Left kidney (tissue), 8 donors: ENCODE measurements at places on chromosomes 5 and 9.

- DNase-seq, result no peak
Measured at GRCh38 chr9:78707481-78707991, 410.6 kb downstream of the PSAT1 start.

DNA sequence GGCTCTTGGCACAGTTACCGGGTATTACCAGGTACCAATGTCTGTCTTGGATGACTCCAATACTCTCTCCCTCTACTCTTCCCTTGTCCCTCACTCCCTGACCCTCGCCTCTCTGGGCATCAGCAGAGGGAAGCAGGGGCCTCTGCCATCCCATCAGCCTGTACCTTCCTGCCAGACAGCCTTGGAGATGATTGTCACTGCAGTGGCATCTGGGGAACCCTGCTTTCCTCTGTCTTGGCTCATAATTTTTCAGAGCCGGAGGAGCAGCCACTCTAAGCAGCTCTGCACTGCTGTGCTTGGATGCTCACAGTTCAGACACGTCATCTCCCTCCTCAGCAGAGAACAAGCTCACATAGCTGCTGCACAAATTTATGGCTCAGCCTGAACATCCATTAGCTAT is 274.1 kb downstream of the SMARCA2 start:
- peak; percentile 33 for DNase-seq

GRCh38 chr5:168443533-168443932 is 42.7 kb upstream of the RARS1 start:
- no peak for DNase-seq

DNA sequence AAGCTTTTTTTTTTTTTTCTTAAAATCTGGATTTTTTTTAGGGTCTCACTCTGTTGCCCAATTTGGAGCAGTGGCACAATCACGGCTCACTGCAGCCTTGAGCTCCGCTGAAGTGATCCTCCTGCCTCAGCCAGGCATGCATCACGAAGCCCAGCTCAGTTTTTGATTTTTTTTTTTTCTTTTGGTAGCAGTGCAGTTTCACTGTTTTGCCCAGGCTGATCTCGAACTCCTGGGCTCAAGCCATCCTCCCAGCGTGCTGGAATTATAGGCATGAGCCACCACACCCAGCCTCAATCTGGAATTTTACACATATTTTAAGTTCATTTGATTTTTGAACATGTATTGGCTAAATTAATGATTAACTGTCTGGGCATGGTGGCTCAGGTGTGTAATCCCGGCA is 36.3 kb downstream of the TRIO start:
- no peak for DNase-seq

DNA sequence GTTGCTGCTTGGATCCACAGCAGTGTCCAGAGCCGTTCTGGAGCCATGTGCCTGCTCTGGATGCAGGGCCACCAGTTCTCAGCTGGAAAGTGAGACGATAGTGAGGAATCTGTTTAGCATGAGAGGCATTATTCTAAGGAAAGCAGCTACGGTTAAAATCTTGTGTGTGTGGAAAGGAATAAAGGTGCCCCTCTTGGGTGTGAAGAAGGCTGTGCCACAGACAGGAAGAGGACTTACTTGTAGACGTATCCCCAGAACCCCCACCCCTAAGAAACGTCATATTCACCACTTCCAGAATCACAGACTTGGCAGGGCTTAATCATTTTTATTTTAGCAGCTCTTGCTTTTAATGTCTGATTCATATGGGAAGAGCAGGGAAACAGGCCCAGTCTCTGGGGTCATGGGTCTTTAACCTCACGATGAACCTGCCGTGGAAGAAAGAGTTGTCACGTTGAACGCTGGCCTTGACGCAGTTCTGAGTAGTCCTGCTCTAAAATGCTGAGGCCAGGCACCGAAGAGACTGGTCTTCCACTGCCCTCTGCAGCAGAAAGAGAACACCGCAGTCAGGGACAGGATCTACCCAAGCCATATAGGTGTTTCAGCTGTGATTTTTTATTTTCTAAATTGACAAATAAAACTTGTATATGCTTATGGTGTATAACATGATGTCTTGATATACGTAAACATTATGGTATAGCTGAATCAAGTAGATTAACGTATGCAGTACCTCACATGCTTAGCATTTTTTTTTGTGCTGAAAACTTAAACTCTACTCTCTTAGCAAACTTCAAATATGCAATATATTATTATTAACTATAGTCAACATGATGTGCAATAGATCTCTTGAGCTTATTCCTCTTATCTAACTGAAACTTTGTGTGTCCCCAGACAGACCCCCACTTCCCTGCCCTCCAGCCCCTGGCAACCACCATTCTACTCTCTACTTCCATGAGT is 38.8 kb downstream of the CARTPT start:
- DNase-seq, result peak; percentile 49

DNA sequence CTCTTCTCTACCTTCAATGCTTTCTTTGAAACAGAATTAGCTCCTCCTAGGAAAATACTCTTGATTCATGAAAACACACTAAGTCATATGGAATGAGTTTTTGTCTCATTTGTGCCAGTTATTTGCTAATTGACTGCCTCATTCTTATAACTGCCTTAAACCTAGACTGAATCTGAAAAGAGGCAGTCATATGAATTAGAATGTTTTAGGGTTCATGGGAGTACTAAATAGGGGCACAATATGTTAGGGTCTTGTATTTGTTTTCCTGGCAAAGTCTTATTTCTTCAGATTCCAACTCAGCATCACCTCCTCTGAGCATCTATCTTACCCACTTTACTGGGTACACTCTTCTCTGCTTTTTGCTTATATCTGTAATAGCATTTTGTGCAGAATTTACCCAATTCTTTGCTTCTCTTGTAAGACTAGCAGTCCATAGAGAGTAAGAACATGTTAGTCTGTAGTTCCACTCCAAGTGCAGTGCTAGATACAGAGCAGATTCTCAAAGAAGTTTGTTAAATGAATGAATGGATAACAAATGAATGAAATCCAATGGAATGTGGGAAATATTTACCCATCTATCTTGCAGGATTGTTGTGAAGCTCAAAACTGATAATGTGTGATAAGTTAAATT is 43.9 kb upstream of the ALDH1A1 start:
- DNase-seq, result no peak

DNA sequence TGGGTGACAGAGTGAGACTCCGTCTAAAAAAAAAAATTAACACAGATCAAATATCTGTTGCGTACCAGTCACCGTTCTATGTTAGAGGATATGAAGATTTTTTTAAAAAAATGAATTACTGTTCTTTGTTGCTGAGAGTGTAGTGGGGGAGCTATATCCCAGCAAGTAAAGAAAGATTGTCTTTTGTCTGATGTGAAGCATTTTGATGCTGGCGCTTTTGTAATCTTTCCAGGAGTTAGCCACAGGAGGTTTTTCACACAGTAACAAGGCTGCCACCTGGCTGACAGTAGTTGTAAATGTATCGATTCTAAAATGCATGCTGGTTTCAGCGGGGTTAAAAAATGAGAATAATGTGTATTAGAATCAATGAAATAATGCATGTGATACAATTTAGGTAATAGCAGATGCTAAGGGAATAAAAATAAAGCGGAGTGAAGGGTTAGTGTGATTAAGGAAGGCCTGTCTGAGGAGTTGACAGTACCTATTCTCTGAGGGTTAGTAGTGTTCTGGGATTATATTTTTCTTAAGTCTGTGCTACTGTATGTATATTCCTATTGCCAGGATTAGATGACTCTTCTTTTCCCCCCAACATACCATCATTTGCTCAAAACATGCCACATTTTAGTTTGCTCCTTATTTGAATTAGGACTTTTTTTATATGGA is 3.4 kb downstream of the LMNB1 start:
- peak; percentile 49 for DNase-seq

- DNase-seq, result no peak
Measured at GRCh38 chr5:174239718-174240117, 194.2 kb downstream of the NSG2 start.

GRCh38 chr5:38515092-38515491 is 41.4 kb downstream of the LIFR start:
- no peak for DNase-seq

- DNase-seq, result no peak
Measured at GRCh38 chr5:111756581-111757354, at the start of gene NREP. Gene NREP (minus strand): TSS chr5:111757194. CDS start chr5:111755772, 1,422 bp downstream.

DNA sequence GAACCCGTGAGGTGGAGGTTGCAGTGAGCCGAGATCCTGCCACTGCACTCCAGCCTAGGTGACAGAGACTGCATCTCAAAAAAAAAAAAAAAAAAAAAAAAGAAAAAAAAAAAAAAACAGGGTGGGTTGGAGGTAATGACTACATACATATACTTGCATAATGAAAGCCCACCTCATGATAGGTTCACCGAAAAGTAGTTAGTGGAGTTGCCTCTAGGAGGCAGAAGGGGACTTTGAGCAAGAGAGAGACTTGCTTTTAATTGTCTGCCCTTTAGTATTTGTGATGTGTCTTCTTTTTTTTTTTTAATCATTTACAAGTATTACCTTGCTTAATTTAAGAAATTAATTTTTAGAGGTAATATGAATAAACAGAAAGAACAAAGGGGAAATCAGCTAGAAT is 99.8 kb downstream of the PPARGC1B start:
- no peak for DNase-seq

DNA sequence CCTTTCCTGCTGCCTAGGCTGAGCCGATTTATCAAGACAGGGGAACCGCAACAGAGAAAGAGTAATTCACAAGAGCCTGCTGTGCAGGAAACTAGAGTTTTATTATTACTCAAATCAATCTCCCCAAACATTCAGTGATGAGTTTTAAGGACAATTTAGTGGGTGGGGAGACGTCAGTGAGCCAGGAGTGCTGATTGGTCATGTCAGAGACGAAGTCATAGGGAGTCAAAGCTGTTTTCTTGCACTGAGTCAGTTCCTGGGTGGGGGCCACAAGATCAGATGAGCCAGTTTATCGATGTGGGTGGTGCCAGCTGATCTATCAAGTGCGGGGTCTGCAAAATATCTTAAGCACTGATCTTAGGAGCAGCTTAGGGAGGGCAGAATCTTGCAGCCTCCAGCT is 19.0 kb downstream of the SNX24 start:
- no peak for DNase-seq

DNA sequence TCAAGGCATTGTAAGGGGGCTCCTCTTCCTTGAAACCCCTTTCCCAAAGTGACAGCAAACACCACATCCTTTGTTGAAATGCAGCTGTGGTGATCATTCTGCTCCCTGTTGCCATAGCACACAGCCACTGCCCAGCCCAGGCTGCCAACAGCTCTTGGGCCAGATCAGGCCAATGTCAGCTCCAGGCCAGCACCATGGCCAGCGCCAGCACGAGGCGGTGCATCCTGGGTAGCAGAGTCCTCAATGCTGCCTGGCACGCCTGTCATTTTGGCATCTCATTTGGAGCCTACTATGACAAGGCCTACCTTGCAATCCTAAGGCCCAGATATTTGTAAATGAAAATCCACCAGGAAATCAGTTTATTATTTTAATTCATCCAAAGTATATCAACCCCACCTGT is 390.6 kb downstream of the DNAH5 start:
- DNase-seq, result peak; percentile 28

DNA sequence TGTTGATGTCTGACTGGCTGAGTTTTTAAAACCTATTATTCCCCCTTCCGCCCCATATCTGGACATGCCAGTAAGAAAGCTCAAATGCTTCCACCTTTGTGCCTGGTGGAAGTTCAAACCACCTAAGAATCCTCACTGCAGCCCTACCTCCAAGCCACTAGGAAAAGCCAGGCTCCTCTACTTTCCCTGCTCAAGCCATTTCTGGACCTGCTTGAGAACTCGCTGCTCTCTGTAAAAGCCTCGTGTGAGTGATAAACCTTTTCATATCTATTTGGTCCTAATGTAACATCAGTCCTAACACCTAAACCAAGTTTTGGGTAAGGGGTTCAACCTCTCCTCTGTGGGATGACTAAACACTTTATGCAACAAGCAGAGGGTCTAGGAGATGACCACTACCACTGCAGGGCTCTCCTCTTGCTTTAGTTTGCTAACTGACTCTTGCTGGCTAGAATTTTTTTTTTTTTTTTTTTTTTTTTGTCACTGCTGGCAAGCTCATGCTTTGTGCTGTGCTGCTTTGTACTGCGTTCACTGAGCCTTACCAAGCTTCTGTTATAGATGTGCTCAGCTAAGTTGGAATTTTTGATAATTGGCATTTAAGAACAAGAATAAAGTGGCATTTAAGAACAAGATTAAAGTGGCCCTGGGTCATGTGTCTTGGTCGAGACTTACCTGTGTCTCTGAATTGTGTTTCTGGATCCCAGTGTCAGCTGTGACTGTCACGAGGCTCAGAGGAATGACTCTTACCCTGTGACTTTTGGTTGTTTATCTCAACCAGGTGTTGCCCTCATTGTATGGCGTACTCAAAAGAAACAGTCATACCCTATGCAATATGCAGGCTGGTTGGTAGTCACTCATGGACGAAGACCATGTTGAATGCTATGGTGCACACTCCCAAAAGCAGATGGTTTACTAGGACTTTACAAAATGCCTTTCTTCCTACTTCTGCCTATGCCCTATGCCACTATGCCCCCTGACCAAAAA is 19.5 kb downstream of the TRIM32 start:
- DNase-seq, result no peak

DNA sequence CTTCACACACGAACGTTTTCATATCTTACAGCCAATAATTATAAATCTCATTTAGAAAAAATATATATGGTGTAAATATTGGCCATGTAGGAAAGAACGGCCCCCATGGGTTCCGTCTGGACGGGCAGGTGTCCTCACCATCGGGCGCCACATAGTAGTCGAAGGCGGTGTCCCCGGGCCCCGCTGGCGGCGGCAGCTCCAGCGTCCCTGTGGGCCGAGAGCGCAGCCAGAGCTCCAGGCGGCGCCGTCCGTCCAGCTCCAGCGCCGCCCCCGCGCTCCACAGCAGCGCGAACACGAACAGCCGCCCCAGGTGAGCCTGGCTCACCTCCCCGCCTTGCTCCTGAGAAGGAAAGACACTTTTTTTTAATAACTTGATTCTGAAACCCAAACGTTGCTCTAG is 134.6 kb downstream of the DNAH5 start:
- DNase-seq, result no peak

GRCh38 chr9:6014670-6015270 is 654 bp downstream of the RANBP6 start:
- no peak for DNase-seq

DNA sequence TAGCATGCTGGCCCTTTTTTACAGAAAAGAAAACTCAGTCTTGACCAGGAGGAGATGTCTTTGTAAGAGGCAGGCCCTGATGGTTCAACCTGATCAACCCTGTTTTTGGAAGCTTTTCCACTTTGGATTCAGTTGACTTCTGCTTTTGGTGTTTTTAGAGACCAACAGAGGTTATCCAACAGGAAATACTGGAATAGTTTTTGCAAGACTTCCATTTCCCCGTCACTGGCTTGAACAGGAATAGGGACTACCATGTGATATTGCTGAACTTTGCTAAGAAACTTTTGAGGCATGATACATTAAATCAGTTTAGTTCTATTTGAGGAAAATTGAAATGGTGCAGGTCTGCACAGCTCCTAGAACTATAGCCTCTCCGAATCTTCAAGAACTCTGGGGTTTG is 17.1 kb upstream of the DAB2 start:
- DNase-seq, result no peak

- no peak for DNase-seq
Measured at GRCh38 chr5:9895302-9895645, 265.1 kb upstream of the TAS2R1 start.

- DNase-seq, result no peak
Measured at GRCh38 chr9:128150594-128151308, 1.5 kb downstream of the LCN2 start.
